ENCODE measurements at places on chromosomes 4 and X.

DNA sequence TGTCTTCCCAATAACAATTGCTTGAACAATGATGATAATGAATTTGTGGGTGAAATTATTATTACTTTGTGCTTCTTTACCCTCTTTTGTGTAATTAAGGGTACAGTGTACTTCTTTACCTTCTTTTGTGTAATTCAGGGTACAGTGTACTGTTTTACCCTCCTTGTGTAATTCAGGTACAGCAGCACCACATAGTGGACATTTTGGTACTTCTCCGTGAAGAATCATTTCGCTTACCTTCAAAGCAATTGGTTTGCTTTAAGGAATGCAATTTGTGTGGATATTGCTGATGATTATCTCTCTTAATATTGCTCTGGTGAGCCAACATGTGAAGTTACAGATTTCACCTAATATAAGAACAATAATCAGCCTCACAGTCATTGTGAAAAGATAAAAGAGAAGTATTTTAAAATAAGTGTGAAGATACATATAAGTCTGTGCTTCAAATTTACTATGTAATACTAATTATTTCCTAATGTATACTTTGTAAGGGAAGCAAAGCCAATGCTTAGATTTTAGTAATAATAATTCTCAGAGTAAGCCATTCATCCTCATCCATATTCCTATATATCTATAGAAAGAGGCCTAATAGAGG lies 27.2 kb upstream of the SEC24B start:
- peak; percentile 75 for DNase-seq

GRCh38 chr4:183600189-183600685 lies 58.7 kb downstream of the RWDD4 start:
- peak; percentile 9 for DNase-seq

DNA sequence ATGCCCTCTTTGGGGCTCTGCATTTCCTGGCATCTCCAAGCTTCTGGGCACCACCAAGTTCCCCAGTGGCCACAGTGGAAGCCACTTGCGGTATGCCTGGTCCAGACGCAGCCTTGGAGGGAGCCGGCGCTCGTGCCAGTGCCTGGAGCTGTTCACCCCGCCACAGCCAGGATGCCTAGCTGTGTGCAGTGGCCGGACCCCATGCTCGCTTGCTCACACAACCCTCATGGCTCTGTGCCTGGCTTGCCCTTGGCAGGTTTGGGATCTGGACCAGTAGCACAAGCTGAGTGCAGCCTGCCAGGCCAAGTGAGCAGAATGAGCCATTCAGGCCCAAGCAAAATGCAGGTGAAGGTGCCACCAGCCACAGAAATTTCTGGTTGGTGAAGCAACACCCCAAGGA lies 283.5 kb downstream of the EVC2 start:
- no peak for DNase-seq

GRCh38 chr4:45663003-45663402 lies 460.9 kb downstream of the GABRG1 start:
- DNase-seq = no peak

- DNase-seq = peak; percentile 82
Measured at GRCh38 chrX:13000301-13000811, 25.4 kb downstream of the TMSB4X start.

- DNase-seq = no peak
Measured at GRCh38 chrX:49160908-49161307, 1.6 kb upstream of the MAGIX start.

- no peak for DNase-seq
Measured at GRCh38 chr4:56414135-56414670, 21.2 kb downstream of the PPAT start.

DNA sequence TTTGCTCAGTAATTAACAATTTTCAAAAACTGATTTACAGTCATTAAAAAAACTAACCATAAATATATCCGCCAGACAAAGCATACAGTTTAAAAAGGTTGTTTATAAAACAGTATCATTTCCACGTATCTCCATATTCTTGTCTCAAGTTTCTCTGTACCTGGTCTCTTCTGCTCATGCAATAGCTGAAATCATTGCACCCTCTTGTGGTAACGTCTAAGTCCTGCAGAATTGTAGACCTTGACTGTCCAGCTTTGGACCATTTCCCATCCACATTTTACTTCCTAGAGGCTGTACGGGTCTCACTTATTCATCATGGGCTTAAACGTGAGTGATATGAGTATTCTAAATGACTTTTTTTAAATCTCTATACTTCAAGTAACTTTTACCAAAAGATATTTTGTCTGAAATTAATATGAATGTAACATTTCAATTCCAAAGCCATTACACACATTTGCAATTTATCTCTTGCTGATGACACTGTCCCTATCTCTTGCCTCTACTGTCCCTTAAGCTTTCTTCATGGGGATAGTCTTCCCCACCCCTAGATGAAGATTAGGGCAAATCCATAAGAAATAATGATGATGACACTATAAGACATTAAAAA lies 118.5 kb downstream of the BTC start:
- peak; percentile 54 for DNase-seq

DNA sequence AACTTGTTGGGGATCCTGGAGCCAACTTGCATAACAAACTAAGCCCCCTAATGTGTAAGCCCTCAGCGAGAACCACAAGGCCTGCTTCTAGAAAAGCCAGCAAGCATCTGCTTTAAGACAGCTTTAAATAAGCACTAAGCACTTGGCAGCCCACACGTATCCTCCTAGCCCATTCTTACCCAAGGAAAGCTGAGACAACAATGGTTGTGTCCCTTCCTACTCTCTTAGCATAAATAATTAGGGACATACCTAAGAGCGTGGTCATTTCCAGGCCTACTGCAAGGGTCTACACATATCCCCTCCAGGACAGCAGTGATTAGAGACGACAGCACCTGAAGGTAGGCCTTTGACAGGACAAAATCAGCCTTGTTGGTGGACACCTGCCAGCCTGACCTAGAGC lies 322.8 kb upstream of the PPARGC1A start:
- no peak for DNase-seq

DNA sequence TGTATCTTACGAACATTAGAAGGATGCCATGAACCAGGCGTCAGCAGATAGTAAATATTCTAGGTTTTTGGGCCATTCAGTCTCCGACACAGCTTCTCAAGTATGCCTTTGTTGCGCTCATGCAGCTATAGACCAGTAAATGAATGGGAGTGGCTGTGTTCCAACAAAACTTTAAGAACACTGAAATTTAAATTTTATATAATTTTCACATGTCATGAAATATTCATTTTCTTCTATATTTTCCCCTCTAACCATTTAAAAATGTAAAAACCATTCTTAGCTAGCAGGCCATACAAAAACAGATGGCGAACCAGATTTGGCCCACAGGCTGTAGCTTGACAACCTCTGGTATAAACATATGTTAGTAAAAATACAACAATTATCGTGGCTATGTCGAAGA lies 151.8 kb upstream of the KIT start:
- DNase-seq = no peak

GRCh38 chrX:63855896-63856295 lies 70.9 kb upstream of the ARHGEF9 start:
- DNase-seq = no peak

GRCh38 chr4:101958547-101958946 lies 168.0 kb downstream of the BANK1 start:
- DNase-seq = no peak

- peak; percentile 2 for DNase-seq
Measured at GRCh38 chrX:93422693-93423092, 250.7 kb downstream of the NAP1L3 start.

DNA sequence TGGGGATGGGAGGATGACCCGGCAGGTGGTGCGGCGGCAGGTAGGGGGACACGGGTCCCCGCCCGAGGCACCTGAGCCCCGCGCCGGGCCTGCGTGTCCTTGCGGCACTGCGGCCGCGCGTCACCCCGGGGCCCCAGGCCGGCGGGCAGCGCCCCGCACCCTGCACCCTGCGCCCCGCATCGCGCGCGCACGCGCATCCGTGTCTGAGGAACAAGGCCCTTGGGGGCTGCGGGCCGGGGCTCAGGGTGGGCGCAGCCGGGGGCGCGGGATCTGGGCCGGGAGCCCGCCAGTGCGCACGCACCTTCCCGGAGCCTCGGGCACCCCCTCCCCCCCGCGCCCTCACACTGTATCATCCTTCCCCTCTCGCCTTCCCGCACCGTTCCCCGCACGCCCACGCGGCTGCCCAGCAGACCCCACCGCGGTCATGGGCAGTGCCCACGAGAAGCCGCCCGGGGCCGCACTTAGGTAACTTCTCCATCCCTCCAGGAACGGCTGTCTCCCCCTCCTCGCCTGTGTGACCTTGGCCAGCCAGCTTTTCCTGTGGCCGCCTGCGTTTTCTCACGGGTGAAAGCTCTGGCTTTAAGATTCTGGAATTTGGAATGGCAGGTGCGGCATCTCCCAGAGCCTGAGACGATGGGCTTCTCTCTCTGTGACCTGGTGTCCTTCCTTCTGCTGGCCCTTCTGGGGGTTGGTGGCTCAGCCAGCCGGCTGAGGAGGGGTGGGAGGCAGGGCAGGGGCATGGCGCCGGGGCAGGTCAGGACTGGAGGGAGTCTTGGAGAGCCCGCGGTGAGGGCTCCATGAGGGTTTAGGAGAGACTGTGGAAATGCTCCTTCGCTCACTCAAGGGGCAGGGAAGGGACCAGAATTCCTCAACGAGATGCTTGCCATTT lies 748 bp downstream of the ATP2B3 start:
- no peak for DNase-seq

GRCh38 chrX:49996474-49996873 lies 74.1 kb downstream of the CLCN5 start:
- DNase-seq = no peak

GRCh38 chrX:121931567-121931966 lies 884.2 kb downstream of the GLUD2 start:
- DNase-seq = peak; percentile 2

GRCh38 chr4:139530833-139531427 lies 25.1 kb downstream of the SETD7 start:
- DNase-seq = peak; percentile 51

- peak; percentile 68 for DNase-seq
Measured at GRCh38 chrX:154401045-154401799, 3.0 kb downstream of the RPL10 start.

- peak; percentile 11 for DNase-seq
Measured at GRCh38 chr4:87543835-87544461, 14.8 kb upstream of the SPARCL1 start.

DNA sequence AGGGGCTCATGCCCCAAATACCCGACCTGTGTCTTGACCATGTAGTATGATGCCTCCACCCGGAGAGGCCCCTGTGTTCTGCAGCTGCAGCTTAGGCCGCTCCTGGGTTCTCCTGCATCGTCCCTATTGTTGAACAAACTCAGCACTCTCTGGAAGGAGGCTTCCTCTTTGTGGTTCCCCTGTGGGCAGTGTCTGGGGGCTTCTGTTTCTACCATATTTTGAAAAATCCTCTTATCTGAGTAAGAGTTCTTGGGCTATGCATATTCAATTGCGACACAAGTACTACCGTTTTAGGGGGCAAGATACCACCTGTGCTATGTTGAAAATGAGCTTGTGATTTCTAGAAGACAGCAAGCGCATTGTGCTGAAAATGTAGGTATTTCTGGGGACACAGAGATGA lies 276.6 kb downstream of the DHRSX start:
- DNase-seq = no peak

- DNase-seq = peak; percentile 0
Measured at GRCh38 chrX:22585831-22586230, 313.1 kb downstream of the CBLL2 start.

DNA sequence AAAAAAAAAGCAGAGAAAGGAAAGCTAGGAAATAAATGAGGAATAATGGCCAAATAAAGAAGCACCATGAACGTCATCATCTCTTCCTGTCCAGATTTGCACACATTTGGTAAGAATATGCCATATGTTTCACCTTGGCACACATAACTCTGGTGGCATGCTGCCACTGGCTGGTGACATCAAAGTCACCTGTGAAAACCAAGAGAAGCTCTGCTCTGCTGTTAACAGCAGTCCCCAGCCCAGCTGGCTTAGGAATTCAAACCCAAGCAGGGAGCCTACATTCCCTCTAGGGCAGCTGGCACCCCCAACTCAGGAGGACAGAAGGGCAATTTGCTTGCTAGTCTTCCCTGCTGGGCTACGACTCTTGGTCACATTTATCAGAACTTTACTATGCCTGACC lies 77.6 kb downstream of the RASL11B start:
- DNase-seq = no peak

GRCh38 chr4:158496030-158496741 lies 25.5 kb upstream of the RXFP1 start:
- DNase-seq = peak; percentile 34

Measured in GM12865 (cell line).